NCI-H1048 (cell line): ENCODE measurements at places on chromosomes 5 and 9.

DNA sequence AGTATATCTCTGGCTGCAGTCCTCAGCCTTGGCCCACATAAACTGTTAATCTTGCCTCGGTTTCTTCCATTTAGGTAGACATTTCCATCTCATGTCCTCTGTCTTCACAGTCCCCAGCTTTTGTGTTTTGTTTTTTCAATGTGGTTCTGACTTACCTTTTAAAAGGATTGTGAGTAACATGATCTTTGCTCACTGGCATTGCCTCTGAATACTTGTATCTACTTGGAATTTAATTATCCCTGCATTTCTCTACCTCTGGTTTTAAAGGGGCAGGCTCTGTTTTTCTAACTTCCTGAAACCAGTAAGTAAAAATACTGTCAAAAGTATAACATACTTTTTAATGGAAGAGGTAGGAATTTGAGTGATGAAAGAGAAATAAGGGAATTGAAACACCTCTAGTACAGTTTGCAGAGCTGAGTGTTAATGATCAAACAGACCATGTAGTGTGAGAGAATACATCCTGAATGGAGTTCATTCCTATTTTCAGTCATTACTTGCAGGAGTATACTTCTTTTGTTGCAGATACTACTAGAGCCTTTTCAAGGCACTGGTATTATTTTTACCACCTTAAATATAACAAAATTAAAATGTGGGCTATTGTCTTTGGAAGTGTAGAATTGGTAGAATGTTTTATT is 62.6 kb downstream of the MTREX start:
- DNase-seq, result no peak

DNA sequence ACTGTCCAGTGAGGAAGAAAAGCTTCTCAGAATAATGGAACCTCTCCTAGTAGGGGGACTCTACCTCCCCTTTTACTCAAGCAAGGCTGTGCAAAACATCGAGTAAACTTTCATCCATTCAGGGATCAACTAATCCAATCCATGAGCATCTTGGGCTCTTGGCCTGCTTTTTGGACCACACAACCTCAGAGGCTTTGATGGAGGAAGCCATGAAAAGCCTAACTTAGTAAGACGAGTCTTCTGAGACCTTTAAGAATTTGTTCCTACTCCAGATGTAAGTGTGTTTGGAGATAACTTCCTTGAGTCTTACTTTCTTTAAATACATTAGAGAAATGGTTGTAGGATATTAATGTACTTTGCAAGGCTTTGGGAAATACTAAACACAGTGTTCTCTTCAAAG is 49.1 kb downstream of the MARCHF3 start:
- DNase-seq, result no peak

DNA sequence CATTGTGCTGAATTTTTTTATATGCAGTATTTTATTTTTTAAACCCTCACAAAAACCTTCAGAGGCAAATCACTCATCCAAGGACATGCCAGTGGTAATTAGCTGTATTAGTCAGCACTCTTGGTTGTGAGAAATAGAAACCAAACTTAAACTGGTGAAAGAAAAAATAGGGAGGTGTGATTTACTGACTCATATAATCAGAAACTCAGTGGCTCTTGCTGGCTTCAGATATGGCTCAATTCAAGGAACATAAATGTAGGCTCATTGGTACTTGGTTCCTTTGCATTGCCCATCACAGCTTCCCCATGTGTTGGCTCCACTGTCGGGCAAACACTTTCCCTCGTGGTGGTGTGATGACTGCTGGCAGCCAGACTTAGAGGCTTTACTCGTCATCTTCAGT is 497.2 kb downstream of the MAT2B start:
- no peak for DNase-seq

GRCh38 chr5:151483647-151484046 is 36.2 kb downstream of the SLC36A1 start:
- no peak for DNase-seq

- no peak for DNase-seq
Measured at GRCh38 chr5:1264211-1264610, 30.7 kb downstream of the TERT start.

DNA sequence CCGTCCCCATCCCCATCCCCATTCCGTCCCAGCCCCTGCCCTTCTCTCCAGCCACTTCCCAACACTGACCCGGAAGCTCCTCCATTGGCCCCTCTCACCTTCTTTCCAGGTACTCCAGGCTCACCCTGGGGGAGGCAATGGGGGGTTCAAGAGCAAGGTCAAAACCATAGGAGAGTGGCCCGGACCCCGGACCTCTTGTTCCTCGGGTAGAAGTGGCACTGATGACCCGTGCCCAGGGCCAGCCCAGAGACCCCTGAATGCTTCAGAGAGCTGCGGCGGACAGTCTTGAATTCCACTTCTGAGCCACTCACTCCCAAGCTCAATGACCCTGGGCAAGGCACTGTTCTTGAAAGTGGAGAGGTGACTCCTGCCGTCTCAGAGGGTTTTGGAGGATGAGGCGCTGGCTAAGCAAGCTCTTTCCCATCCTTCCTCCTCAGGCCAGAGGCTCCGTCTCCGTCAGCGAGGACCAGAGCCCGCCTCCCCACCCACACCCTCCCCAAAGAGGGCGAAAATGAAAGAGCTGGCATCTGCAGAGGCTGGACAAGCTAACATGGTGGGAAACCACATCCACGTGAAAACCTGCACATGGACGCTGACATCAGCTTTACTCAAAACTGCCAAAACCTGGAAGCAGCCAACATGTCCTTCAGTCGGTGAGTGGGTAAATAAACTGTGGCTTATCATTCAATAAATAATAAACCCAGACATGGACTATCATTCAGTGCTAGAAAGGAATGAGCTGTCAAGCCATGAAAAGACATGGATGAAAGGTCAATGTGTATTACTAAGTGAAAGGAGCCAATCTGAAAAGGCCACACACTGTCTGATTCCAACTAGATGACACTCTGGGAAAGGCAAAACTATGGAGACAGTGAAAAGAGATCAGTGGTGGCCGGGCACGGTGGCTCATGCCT is 27.3 kb upstream of the PHYKPL start:
- no peak for DNase-seq

DNA sequence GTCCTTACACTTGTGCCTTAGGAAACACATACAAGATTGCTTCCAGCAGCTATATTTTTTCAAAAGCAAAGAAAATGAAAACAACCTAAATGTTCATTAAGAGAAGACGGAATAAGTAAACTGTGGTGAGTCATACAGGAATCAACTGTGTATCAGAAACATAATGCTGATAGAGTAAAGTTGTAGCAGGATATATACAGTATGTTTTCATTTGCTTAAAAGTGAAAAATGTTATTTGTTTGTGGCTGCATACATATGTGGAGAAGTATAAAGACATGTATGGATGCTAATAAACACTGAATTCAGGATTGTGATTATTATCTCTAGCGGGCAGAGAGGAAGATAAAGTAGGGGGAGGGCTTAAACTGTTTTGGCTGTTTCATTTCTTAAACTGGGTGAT is 8.3 kb downstream of the DCTN4 start:
- DNase-seq, result no peak

GRCh38 chr9:27542508-27542907 is 12.9 kb upstream of the MOB3B start:
- no peak for DNase-seq

DNA sequence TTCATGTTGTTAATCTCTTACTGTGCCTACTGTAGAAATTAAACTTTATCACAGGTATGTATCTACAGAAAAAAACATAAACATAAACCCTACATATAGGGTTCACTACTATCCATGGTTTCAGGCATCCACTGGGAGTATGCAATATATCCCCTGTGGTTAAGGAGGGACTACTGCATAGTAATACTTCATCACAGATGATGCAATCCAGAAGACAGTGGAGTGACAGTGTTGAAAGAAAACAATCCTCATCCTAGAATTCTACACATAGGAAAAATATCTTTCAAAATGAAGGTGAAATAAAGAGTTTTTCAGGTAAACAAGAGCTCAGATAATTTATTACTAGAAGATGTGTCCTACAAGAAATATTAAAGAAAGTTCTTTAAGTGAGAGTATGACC is 105.9 kb downstream of the HOMER1 start:
- DNase-seq, result no peak

DNA sequence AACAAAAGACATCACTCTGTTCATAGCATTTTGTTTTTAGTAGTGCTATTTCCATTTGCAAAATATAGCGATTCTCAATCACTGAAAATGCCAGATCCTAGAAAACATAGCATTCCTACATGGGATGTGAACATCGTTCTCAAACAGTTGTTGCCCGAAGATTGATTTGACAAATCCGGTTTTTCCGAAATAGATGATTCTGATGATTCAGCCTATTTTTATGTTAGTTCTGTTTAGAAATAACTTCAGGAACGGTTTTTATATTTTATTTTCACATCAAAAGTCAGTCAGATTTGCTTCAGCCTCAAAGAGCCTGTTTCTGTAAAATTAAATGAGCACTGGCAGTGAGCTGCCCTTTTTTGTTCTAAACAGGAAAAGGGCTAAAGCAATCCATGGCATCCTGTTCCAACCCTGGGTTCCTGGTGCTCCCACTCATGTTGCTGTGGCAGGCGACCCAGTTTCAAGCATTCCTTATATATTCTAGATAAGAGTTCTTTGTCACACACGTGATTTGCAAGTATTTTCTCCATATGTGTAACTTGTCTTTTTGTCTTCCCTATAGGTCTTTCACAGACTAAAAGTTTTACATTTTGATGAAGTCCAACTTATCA is 14.2 kb upstream of the PSIP1 start:
- no peak for DNase-seq

GRCh38 chr5:56838409-56839039 is 23.2 kb downstream of the MAP3K1 start:
- DNase-seq, result no peak

GRCh38 chr9:136494012-136494411 is 11.2 kb upstream of the SEC16A start:
- DNase-seq, result no peak

- DNase-seq, result no peak
Measured at GRCh38 chr9:109934136-109934856, 154.3 kb downstream of the PALM2AKAP2 start.

DNA sequence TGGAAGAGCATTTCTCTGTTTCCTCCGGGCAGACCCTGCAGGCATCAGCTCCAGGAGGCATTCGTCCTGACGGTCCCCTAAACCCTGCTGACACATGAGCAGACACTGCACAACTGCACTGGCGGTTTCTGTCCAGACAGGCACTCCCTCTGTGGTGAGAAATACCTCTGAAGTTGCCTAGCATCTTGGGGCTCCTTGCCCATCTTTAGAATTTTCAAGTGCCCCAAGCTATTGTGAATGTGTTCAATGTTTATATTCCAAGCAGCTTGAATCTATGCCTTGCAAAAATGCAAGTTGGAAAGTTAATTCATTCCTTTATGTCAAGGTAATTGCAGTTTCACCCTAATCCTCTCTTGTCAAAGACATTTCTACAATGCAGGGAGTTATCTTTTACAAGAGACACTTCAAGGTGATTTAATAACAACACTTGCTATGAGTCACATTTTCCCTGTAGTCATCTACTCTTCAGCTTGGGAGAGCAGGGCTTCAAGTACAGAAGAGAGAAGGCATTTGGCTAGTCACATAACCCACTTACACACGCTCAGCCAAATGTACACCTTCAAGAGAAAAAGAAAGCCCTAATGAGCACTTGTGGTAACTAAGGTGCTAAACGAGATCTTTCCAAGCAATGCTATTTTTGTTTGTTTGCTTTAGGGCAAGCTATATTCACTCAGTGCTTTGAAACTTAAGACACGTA is 302.5 kb downstream of the MLLT3 start:
- DNase-seq, result no peak

GRCh38 chr5:171420431-171421241 is 1.2 kb downstream of the FGF18 start:
- no peak for DNase-seq

- DNase-seq, result no peak
Measured at GRCh38 chr9:35748242-35748857, 678 bp downstream of the GBA2 start.

DNA sequence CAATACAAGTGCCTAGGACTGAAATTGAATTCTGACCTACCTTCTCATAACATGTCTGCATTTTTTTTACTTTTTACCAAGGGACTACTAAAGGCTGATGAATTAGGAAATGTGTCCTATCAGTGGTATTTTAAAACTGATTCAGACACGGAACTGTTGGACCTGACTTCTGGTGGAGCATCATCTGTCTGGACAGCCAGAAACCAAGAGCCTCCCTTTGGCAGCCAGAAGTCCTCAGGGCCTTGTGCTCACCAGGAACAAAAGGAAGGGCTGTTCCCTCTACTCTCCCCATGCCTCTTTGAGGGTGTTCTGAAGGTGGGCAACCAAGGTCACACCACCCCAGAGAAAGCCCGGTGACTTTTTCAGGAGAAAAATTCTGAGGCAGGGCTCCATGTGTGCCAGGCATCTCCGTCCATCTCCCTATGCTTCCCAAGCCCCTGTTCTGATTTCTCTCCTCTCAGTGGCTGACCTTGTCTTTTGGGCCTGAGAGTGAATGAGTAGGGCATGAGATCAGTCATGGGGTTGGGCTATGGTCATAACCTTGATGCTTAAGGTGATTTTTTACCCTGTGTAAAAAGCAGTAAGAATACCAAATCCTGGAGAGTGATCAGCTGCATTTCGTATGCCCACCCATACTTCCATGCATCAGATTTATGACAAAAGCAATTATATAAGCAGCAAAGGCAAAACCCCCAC is 143.7 kb downstream of the SCAMP1 start:
- no peak for DNase-seq

DNA sequence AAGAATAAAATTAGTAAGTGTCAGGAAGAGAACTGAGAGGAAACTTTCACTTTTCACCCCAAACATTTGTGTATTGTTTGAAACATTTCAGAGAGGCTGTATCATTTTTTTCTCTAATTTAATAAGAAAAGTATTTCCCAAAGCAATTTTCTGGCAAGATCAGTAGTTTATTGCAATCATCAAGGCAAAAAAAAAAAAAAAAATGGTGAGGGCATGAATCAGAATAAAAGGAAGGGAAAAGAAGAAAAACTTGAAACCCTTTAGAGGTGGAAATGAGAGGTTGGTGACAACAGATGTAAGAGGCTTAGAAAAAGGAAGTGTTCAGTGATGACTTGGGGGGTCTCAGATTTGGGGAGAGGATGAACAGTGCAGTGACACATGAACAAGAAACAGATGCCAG is 13.3 kb downstream of the SHC3 start:
- no peak for DNase-seq

DNA sequence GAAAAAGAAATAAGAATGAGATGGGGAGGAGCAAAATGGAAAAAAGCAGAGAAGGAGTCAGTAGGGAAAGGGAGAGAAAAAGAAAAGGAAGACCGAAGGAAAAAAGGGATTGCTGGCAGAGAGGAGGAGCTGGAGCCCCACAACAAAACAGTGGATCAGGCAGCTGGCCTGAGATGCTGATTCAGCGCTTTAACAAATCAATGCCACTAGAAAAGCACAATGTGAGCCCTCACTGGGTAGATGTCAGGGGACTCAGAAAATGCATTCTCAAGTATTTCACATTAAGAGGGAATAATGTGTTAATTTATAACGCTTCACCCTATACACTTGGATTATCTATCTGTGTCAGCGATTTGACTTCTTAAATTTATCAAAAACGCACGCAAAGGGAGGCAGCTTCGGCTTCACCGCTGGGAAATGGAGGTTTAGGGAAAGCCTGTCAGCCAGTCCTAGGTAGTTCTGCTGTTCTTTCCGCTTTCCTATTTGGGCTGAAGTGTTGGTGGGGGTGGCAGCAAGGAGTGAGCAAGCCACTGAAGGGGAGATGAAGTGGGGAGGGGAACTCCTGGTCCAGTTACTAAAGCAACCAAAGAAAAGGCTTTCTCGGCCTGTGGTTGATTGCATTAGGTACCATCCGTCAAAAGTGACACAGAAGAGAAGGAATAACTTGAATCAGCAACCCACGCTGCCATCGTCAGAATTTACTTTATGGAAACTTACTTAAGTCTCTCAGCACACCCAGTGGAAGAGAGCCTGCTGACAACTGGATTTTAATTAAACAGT is 161.6 kb downstream of the BNC2 start:
- no peak for DNase-seq

GRCh38 chr5:138829341-138829740 is 45.8 kb downstream of the LRRTM2 start:
- DNase-seq, result no peak
